ENCODE measurements at places on chromosomes 12 and 14.

GRCh38 chr14:95234426-95234825 is 77.1 kb upstream of the DICER1 start:
- no peak for DNase-seq

- DNase-seq, result no peak
These were observed 32.7 kb downstream of the DIP2B start for GRCh38 chr12:50537538-50537919.

DNA sequence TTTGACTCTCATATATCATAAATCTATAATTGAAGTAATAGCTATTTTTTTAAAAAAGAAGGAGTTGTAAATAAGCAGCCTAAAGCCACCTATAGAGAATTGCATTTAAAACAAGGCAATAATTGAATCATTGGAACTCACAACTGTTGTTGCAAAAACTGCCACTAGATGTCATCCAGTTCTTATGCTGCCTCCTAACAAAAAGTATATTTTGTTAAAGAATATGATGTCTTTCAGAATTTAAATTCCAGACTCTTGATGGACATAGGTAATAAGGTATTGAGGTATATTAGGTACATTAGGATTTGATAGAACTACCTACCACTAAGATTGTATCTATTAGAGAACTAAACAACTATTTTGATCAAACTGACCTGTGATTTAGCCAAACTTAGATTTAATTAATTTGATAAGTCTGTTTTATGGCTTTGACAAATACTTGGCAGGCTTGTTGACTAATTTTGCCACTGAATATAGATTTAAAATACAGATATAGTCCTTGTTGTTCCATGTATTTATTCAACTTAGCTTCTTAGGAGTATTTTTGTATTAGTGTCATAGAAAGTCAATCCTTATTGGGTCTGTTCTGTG is 401.4 kb downstream of the RPL10L start:
- DNase-seq, result no peak

GRCh38 chr14:29637411-29637810 is 290.2 kb downstream of the PRKD1 start:
- no peak for DNase-seq

GRCh38 chr12:38998887-38999482 is 93.6 kb upstream of the CPNE8 start:
- DNase-seq, result no peak

DNA sequence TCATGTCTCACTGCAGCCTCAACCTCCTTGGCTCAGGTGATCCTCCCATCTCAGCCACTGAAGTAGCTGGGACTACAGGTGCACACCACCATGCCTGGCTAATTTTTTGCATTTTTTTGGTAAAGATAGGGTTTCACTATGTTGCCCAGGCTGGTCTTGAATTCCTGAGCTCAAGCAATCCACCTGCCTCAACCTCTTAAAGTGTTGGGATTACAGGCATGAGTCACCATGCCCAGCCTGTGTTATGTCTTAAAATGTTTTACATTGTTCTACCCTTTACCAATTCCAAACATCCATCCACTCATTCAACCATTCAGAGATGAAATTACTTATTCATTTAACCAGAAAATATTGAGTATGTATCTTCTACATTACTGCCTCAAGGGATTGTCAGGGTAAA is 111.6 kb upstream of the BTG1 start:
- DNase-seq, result no peak

DNA sequence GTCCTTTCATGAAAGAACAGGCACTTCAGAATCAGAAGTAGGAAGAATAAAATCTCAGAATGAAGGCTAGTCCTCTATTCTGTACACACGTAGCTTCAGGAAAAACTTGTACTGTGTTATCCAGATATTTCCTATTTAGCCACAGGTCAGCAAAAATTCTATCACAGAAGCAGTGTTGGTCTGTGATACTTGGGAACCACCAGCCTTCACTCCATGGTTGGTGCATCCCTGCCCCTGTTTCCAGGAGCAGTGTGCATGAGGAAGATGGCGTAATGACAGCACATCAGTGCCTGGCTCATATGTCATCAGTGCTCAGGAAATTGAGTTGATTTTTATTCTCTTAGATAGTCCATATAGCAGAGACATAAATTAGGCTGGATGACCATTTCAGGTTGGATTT is 87.7 kb downstream of the SAMD4A start:
- no peak for DNase-seq

GRCh38 chr12:125159702-125160101 is 94.5 kb downstream of the AACS start:
- no peak for DNase-seq

- no peak for DNase-seq
These were observed 553 bp downstream of the TRIM9 start for GRCh38 chr14:51094282-51094821.

DNA sequence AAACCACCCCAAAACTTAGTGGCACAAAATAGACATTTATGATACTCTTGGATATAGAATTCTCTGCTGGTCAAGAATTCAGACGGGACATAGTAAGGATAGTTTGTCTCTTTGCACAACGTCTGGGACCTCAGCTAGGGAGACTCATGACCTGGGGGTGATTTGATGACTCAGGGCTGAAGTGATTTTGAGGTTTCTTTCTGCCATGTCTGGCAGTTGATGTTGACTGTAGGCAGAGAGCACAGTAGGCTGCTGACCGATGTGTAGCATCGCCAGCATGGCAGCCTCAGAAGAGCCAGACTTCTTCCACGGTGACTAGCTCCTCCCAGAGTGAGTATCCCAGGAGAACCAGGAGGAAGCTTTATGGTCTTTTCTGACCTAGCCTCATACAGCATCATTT is 88.9 kb upstream of the FRMD6 start:
- no peak for DNase-seq

DNA sequence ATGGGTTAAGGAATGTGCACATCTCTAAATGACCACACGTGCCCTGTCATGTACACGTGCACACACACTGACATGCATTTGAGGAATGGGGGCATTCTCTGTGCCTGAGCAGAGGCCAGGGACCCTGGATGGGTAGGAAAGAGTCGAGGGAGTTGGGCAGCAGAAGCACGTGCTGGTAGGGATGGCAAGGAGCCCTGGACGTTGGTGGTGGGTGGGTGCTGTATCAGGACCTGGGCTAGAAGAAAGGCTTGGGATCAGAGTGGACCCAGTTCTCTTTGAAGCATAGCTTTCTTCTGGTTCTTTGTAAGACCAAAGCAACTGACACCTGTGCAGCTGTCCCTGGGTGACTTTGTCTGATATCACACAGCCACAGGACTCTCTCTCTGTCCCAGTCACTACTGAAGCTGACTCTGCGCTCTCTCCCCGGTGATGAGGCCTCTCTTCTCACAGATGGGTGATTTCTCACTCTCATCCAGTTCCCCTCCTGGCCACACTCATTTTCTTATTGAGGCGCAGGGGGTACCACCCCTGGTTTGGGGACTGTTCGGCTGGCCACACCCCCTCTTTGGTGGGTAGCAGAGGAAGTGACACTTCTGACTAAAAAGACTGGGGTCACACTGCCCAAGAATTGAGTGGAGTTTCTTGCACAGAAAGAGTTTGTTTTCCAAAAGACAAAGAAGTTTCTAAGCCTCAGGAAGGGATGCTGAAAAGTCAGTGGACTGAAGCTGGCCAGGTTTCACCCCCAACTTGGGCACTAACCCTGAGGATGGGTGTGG is 171.7 kb upstream of the RTL1 start:
- no peak for DNase-seq

GRCh38 chr12:15208140-15208539 is 13.1 kb downstream of the RERG start:
- no peak for DNase-seq

DNA sequence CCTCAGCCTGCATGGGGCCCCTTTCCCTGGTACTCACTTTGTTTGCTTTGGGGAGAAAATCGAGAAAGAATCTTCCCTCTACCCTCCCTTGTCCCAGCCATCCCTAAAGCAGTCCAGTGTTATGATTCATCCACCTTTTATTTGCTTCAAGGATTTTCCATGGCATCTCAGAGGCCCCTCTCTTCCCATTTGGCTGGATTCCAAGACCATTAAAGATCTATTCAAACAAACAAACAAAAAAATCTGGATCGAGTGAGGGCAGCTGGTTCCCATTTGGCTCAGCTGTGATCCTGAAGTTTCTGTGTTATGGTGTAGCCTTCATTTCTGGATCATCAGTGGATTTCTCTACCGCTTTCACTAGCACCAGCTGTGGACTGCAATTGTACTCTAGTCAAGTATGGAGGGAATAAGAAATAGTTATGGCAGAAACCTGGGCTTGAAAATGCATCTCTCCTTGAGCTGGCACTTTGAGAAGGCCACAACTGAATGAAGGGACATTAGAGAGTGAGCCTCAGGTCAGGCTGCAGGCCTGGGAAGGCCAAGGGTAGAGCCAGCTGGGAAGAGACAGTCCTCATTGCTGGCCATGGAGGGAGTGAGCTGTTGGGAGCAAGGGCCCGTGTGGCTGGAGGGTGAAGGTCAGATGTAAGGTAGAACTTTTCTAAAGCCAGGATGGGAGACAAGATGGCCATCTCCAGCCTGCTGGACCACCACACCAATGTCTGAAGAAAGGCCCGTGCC is 13.7 kb downstream of the KRT71 start:
- no peak for DNase-seq

DNA sequence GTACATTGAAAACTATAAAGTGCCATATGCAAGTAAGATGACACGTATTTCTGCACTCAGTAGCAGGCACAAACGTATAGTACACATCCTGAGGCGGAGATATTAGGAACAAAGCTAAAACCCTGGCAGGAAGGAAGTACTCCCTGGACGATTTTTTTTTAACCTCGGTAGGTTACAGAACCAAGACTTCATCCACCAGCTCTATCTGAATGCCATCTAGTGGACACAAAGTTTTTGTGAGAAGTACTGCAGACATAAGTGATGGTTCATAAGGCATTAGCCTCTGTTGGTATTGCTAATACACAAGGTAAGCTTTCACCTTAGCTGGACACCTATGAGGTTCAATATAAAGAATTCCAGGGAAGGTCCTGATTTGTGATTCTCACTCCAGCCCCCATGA is 83.0 kb upstream of the CCDC196 start:
- no peak for DNase-seq

DNA sequence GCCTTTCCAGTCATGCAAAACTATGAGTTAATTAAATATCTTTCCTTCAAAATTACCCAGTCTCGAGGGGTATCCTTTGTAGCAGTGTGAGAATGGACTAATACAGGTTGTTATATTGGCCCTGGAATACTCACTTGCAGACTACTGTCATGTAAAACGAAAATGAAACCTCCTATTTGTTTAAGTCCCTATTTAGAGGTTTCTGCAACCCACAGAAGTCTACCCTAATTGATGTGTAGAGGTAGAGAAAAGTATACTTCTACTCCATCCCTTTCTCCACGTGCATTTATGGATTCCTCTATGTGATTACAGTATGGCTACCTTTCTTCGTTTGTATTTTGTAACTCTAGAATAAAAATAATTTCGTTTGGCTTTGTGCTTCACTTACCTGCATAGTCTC is 371.1 kb downstream of the FSCB start:
- no peak for DNase-seq

- DNase-seq, result no peak
These were observed 24.2 kb downstream of the CDK17 start for GRCh38 chr12:96375841-96376604.

DNA sequence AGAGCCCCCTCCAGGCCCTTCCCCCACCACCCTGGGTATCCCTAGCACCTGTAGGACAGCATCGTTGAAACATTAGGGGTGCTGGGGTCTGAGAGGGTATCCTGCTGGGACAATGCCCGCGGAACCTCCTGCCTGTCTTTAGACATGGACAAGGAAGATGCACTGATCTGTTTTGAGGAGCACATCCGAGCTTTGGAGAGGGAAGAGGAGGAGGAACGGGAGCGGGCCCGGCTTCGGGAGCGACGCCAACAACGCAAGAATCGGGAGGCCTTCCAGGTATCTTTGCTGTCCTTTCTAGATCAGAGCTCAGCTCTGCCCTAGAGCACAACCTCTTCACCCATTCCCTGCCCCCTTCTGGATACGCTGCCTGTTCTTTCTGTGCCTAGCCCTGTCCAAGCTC is 13.2 kb downstream of the PRPF40B start:
- no peak for DNase-seq

- DNase-seq, result no peak
These were observed 570.0 kb upstream of the FLRT2 start for GRCh38 chr14:84959851-84960520.

- no peak for DNase-seq
These were observed 181.5 kb downstream of the FOXA1 start for GRCh38 chr14:37413504-37414003.

- DNase-seq, result no peak
These were observed 55.0 kb downstream of the GLT1D1 start for GRCh38 chr12:128908254-128908653.

- no peak for DNase-seq
These were observed 57.4 kb downstream of the DAAM1 start for GRCh38 chr14:59245809-59246295.

- DNase-seq, result no peak
These were observed 24.6 kb upstream of the ANKLE2 start for GRCh38 chr12:132786192-132786591.

- DNase-seq, result no peak
These were observed 167.9 kb downstream of the PRKD1 start for GRCh38 chr14:29759521-29760340.

DNA sequence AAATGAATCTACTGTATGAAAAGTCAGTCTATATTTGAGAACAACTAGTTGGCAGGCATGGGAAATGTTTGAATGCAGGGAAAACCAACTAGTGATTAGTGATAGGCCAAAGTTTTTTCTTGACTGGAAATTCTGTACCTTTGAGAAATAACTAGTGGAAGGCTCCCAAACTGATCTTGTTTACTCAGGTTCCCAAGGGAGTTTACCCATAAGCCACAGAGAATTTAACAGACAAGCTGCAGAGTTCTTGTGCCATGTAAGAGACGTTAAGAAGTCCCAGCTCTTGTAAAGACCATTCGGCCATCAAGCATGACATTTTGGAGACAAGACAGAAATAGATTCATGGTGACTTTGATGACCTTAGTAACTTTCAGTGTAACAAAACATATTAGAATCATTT is 1882.8 kb upstream of the SEL1L start:
- no peak for DNase-seq

GRCh38 chr14:84527706-84528105 is 1002.2 kb upstream of the FLRT2 start:
- no peak for DNase-seq

DNA sequence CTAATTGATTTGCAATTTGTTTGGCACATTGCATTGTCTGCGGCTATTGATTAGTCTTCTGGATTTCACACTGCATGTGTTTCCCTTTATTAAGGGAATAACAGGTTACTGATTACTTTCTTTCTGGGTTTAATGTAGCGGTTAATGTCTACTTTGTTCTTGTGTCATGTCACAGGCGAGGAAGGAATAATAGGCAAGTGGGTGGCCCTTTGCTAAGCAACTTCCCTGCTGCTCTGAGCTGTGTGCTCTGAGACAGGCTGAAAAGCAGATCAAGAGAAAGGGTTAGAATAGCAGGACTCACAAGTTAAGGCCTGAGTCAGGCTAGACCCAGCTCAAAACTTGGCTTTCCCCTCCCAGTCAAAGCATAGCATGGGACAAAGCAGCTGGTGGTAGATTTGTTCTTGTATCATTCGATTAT is 77.2 kb downstream of the NKX2-1 start:
- DNase-seq, result no peak

DNA sequence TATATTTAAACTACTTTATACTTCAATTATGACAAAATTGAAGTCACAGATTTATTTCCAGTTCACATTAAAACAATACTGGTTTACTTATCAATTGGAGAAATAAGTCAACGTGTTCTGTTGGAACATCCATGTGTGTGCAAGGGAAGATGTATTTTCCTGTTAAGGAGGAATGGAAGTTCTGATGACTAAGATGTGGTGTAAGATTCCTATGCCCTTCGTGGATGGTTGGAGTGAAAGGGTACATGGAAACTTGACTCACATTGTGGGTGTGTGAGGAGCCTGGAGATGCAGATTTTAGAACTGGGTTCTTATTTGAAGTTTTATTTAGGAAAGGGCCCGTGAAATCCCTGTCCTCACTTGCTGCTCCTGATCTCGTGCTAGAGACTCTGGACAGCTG is 95.3 kb downstream of the CATSPERB start:
- DNase-seq, result no peak
